ENCODE measurements at places on chromosomes 6 and 20.
A peak's percentile ranks its signal among the peaks of the same experiment; 100 is the strongest.

DNA sequence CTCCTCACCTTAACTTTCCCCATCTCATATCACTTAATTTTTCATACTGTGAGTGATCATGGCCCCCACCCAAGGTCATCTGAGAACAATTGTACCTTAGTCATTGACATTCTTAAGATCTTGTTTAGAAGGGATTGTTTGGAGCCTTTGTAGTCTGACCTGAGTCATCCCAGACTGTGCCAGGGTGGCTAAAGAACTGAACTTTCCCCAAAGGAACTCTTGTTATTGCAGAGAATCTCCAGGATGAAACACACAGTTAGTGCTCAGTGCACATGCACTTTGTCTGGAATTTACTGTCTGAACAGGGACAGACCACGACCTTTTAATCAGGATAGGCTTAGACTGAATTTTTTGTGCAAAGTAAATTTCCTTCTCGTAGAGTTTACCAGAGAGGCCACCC, 112.6 kb upstream of the CCN2 start:
- no peak for DNase-seq

DNA sequence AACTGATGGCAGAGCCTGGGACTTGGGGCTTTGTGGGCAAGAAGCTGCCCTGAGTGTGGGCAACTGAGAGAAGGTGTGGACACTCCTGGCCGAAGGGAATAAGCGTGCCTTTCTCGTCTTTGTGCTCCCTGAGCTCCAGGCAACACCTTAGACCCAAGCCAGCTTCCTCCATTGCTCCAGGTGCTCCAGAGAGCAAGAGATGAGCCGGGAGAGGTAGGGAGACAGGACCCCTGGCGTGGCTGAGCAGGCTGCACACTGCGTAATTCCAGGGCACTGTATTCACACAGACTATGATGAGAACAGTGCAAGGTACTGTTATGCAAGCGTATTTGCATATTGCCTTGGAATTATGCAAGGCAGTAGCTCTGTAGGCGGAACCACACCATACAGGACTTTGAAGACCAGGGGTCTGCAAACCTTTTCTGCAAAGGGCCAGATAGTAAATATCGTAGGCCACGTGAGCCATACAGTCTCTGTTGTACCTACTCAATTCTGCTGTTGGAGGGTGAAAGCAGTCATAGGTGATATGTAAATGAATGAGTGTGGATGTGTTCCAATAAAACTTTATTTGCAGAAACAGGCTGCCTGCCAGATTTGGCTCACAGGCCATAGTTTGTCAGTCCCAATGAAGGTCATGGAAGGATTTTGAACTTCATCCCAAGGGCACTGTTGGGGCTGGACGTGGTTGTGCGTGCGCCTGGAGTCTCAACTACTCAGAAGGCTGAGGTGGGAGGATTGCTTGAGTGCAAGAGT, 42.1 kb upstream of the FAM83D start:
- DNase-seq = no peak

GRCh38 chr6:38848760-38849159, 133.6 kb downstream of the DNAH8 start:
- DNase-seq = no peak

GRCh38 chr6:5282191-5282623, 20.9 kb downstream of the FARS2 start:
- no peak for DNase-seq

DNA sequence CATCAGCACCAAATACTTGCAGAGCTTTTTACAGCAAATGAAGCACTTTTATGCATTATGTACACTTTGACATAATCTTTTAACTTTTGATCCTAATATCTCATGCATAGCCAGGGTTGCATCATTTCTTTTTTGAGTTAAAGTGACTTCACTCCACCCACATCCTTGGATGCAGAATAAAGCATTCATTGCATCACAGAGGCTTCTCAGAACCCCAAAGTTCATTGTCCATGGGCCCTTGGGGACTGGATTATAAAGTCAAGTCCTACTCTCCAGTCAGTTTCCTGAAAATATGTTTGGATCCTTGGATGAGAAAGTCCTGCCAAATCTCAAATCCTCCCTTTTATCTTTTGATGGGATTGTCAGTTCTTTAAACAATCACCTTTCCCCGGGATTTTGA, 10.6 kb upstream of the EFHC1 start:
- DNase-seq = no peak

- DNase-seq = no peak
Measured at GRCh38 chr6:97656236-97656635, 373.2 kb upstream of the MMS22L start.

- no peak for DNase-seq
Measured at GRCh38 chr6:134634966-134635365, 314.9 kb downstream of the ALDH8A1 start.

- no peak for DNase-seq
Measured at GRCh38 chr20:20404633-20405032, 36.7 kb downstream of the INSM1 start.

GRCh38 chr6:157455731-157456523, 74.9 kb downstream of the ZDHHC14 start:
- DNase-seq = no peak

DNA sequence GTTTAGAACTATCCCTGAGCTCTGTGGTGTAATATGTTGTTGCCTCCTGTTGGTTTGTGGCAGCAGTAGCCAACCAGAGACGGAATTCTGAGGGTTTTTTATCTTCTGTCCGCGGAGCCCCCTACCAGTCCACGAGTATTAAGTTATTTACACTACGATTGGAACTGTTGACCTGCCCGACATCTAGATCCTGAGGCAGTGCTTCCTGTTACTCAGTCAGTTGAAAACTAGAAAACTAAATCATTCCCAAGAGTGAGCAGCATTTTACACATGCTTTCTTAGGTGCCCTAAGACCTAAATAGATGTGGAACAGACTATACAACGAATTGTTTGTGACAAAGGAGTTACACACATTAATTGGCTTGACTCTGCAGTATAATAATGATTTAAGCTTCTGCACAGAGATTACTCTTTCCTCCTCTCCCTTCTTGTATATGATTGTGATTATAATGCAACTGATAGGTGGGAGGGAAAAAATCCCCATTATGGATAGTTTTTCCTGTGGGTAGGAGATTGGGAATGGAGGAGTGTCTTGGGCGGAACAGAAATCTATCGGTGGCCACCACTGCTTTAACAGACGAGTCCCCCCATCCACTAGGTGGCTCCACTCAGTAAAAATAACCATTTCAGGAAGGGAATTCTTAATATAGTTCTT, 1.7 kb downstream of the LOC128125822 start:
- no peak for DNase-seq

DNA sequence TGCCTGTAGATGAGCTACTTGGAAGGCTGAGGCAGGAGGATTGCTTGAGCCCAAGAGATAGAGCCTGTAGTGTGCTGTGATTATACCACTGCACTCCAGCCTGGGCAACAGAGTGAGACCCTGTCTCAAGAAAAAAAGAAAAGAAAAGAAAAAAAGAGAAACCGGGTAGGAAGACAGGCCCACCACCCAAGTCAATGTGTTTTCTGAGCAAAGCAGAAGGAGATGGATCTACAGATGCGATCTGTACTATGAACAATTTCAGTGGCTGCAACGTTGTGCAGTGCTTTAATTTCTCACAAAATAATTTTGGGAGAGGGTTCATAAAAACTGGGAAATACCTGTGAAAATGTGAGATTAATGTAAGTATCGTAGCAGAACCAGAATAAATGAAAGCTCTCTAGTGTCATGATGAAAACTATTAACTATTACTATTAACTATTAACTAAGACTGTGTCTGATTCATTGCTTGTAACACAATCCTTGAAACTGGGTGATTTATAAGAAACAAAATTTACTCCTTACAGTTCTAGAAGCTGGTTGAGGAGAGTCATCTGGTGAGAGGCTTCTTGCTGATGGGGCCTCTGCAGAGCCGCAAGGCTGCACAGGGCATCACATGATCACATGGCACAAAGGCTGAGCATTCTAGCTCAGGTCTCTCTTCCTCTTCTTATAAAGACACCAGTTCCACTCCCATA, 233.1 kb upstream of the ZNF217 start:
- no peak for DNase-seq

- DNase-seq = no peak
Measured at GRCh38 chr6:152386131-152386530, 251.0 kb downstream of the SYNE1 start.

DNA sequence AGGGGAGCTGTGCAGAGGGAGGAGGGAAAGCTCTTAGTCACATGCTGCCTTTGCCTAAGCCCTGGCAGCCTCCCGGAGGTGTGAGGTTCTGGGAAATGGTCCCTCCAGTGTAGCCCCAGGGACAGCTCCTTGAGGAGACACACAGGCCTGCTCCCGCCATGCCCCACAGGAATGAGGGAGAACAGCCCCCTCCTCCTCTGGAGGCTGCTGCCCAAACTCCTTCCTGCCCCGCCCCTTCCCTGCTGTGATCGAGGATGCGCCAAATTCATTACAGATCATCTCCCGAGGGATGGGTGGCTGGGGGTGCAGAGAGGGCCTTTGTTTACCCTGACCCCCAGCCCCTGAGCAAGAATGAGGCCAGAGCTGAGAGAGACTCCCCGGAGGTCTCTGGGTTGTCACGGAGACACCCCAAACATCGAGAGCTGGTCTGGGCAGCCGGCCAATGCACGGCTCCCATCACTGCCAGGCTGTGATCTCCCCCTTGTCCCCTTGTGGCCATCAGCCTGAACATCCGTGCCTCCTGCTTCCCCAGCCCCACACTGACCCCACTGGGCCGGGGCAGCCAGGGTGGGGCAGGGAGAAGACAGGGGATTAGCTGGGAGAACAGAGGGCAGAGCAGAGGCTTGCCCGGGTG, 8.4 kb downstream of the CYP21A2 start:
- no peak for DNase-seq

GRCh38 chr6:31728767-31729514, at the start of gene DDAH2:
DDAH2 (minus strand) TSS chr6:31729299; CDS start chr6:31729161, 138 bp downstream.
- no peak for DNase-seq

GRCh38 chr6:122719176-122719575, 60.3 kb upstream of the FABP7 start:
- no peak for DNase-seq

DNA sequence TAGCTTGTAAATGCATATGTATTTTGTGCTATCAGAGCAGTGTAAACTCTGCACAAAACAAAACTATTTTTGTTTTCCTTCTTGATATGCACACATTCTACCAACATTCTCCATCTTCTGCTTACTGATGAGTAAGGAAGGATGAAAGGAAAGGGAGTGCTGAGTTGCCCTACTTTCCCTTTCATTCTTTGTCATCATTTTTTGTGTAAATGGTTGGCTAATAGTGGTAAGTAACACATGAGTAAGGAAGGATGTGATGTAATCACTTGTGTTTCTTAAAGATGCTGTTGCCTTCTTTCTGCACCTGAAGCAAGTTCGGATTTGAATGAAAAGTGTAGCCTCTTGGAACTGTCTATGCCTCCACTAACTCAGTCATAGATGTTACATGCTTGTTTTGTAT, 4.6 kb upstream of the REV3L start:
- DNase-seq = no peak

GRCh38 chr20:62529896-62530642, 54.3 kb upstream of the GATA5 start:
- DNase-seq = no peak

DNA sequence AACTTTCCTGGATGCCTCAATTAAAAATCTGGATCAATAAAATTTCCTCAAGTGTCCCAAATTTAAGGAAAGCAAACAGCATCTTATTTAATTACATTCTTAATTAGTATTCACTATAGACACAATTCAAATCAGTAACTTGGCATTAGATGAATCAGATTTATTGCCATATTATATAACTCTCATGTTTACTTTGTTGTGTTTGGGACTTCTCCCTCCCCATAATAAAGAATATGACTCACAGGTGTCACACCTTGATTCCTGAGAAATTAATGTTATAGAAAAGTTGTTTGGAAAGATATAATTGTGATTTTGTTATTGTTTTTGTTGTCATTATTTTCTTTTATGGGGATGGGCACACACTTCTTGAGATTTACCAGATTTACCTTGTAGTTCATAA, 18.4 kb downstream of the EYA4 start:
- DNase-seq = no peak

GRCh38 chr20:7841971-7842310, 98.3 kb downstream of the HAO1 start:
- no peak for DNase-seq

DNA sequence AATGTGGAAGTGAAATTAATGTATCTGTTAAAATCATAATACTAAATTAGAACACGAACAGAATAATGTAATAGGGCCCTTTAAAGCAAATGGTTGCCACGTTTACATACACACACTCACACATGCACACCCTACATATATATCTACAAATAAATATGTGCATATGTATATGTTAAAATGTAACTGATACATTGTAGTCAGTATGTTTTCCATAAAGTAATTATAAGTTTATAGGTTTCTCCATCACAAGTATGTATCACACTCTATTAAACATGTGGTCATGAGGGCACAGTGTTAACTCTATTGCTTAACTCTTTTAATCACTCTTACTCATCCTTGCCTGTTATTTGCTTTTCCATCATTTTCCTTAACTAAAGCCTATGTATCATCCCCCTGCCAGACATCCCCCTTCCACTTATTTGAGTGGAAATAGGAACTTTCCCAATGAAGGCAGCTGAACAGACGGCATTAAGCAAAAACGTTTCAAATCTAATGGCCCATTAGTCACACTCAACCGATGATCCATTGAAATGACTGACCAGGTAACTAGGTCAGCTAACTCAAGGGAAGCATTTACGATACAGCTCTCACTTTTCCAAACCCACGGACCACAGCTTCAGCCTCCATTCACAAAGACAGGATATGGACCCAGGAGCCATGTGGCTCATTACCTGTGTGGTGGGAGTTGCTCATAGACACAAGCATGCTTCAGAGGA, 89.3 kb downstream of the HAO1 start:
- no peak for DNase-seq

DNA sequence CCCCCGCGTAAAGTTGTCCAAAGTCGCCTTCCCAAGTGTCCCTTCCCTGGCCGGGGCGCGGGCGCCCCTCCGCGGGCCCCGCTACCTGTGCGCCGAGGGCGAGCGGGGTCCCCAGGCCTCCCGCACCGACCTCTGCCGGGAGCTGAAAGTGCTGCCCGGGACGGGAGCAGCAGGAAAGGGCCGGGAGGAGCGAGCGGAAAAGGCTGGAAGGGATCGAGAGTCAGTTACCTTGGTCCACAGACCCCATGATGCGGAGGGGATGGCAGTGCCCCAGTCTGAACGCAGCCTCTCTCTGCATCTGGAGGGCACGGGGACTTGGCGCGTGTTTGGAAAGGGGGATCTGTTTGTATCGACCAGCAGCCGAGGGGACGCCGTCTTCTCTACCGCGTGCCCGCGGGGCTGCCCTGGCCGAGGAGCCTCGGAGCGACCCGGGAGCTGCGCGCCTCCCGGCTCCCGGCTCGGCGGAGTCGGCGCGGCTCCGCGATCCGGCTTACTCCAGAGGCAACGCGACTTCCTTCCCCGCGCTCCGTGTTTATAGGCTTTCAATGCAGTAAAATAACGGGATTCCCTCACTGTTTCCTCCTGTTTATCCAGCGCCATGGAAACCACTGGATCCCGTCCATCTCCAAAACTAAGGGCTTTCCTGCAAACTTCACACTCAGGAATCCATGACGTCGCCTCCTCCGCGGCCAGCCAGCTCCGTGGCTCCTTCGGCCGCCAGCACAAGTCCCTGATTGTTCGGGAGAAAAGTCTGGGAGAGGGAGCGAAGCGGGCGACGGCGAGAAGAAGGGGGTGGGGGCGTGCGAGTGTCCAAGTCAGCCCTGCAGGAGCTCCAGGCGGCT, 20.0 kb upstream of the NFATC2 start:
- DNase-seq = peak; percentile 39

- DNase-seq = no peak
Measured at GRCh38 chr6:135703621-135704020, 147.9 kb upstream of the PDE7B start.

GRCh38 chr6:2641044-2641725, 109.5 kb downstream of the MYLK4 start:
- DNase-seq = no peak
